ENCODE measurements at places on chromosomes 1 and 21. TPM values are rescaled to one million over a fixed set of nuclear protein-coding genes. Genes with fewer than 3 reads are reported as not detected.

Gene WARS2
- 10.5 TPM for total RNA-seq

- no peak for DNase-seq
Observed at GRCh38 chr1:196059210-196059609, 549.0 kb downstream of the KCNT2 start.

DNA sequence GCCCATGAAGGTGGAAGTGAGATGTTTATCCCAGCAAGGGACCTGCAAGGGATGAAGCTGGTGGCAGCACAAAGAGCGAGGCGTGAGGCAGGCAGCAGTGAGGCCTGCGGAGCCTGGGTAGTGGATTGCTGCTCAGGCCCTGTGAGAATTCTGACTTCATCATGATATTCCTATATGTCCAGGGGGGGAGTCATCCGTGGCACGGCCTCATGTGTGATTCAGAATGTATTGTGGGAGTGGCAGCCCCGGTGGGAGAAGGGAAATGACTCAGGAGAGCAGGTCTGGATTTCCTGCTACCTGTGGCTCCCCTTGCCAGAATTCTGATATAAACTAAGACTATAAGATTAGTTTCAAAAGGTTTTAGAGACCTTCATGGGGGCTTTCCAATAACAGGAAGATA is 240.9 kb downstream of the CAMTA1 start:
- DNase-seq: no peak

DNA sequence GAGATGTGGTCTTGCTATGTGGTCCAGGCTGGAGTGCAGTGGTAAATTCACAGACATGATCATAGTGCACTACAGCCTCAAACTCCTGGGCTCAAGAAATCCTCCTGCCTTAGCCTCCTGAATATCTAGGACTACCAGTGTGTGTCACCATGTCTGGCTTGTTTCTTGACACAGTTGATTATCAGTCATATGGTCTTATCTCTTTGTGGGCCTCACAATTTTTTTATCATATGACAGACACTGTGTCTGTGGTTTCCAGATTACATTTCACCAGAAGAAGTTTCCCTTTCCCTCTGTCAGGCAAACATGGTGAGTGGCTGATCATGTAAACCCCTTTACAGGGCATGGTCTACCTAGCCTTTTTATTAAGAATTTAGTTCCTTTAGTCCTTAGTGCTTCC is 96.1 kb downstream of the HFM1 start:
- no peak for DNase-seq

GRCh38 chr1:205285381-205286101 is 36.0 kb downstream of the NUAK2 start:
- DNase-seq: no peak

DNA sequence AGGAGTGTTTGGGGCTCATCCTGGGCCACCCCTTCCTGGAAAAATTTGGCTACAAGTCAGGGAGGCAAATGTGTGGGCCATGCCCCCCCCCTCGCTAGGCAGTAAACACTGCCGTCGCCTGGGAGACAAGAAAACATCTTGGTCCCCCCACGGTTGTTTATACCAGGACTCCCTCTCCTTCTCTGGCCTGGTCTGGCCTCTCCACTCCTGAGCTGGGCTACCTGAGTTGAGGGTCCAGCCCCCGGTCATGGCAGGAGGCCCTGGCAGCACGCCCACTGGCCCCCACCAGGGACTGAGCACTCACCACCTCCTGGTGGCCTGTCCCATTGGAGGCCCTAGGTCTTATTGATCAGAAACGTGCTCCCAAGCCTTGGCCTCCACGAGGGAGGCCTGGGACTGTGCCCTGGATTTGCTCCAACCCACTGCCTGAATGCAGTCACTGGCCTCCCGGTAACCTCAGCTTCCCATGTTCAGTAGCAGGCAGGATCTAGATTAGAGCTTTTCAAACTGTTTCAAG is 15.8 kb downstream of the KCNQ4 start:
- peak; percentile 31 for DNase-seq

Gene AQP10
- total RNA-seq: not detected

GRCh38 chr1:97780884-97781283 is 139.9 kb downstream of the DPYD start:
- no peak for DNase-seq

GRCh38 chr1:151989211-151989862 is 4.3 kb downstream of the S100A10 start:
- peak; percentile 87 for DNase-seq
